Stimulated activated CD8-positive, alpha-beta memory T cell treated with anti-CD3 and anti-CD28 coated beads, Interleukin-7, amount 100 ng/mL, for 24 hours (primary cell): ENCODE measurements at places on chromosomes 4 and X.

GRCh38 chr4:160414496-160414895, 1311.6 kb downstream of the RAPGEF2 start:
- DNase-seq, result no peak

DNA sequence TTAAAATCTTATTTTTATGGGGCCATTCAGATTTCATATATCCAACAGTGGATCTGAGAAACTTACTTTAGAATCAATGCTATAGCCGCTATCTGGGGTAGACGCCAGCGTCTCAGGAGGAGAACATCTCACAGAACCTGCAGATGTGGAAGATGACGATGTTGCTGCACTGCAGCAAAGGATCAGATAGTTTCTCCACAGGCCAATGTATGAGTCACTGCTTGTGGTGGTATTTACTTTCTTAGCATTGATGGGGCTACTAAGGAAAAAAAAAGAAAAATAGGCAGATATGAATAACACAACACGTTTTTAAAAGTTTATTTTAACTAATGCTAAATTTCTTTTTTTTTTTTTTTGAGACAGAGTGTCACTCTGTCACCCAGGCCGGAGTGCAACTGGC, 85.9 kb downstream of the ZAR1 start:
- no peak for DNase-seq

DNA sequence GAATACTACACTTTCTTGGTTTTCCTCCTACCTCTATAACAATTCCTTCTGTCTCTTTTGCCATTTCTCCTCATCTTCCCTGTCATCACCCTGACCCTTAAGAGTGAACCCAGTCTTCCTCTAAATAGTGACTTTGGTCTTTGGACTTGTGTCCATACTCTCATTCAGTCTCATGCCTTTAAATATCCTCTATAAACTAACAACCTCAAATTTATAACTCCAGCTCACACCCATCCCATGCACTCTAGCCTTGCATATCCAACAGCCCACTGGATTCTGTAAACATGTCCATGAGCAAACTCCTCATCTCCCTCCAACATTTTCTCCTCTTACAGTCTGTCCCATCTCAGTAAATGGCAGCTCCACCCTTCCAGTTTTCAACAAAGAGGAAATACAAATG, 15.0 kb downstream of the BCLAF3 start:
- no peak for DNase-seq

- no peak for DNase-seq
Observed at GRCh38 chr4:90127706-90128345, 632 bp downstream of the CCSER1 start.

GRCh38 chr4:140969296-140969695, 164.0 kb downstream of the RNF150 start:
- no peak for DNase-seq

DNA sequence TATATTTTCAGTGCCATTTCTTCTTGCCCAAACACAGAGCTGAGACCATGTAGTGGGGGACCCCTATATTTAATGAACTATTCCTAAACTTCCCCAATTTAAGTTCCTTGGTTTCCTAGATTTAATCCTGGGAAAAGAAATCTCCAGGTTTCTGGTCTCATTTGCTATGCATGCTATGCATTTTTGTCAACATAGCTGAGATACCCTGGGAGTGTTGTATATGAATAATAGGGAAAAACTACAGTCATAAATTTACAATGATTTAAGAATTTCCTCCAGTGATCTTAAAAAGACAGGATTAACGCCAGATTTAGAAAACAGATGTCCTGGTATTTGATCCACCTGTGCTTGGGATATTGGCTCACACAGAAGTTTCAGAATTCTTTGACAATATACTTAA, 136.8 kb upstream of the RAPGEF2 start:
- no peak for DNase-seq

DNA sequence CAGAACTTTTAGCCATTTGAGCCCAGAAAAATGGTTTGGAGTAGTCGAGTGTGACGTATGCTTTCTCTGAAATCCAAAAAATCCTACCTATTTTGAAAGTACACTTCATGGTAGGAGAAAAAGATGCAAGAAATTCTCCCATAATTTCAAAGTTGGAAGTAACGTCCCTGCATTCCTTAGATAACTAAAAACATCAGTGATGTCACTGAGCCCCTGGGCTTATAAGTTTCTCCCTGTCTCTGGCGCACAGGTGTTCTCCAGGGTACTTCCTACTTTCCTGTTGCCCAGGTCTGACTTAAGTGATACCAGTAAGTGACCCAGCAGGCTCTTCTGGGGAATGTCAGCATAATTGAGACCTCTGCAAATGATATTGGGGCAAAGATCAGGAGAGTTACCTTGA, 90.5 kb upstream of the WDR1 start:
- no peak for DNase-seq

DNA sequence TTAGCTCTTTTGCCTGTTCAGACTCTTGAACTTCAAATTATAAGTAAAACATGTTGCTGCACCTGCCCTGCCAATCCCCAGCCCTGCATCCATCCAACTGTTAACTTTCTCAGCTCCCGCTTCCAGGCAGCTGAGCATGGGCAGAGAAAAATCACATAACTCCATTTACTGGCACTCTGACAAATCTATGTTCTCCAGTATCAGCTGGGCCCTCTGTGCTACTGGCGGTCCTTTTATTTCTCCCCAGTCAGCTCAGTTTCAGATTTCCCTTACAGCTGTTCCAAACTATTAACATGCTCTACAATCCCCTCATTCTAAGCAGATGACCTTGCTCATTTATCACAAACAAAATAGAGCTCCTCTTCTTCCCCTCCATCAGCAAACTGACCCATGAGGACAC, 240.4 kb upstream of the TET2 start:
- no peak for DNase-seq

GRCh38 chr4:181991369-181992108, 251.7 kb upstream of the TENM3 start:
- DNase-seq, result no peak

DNA sequence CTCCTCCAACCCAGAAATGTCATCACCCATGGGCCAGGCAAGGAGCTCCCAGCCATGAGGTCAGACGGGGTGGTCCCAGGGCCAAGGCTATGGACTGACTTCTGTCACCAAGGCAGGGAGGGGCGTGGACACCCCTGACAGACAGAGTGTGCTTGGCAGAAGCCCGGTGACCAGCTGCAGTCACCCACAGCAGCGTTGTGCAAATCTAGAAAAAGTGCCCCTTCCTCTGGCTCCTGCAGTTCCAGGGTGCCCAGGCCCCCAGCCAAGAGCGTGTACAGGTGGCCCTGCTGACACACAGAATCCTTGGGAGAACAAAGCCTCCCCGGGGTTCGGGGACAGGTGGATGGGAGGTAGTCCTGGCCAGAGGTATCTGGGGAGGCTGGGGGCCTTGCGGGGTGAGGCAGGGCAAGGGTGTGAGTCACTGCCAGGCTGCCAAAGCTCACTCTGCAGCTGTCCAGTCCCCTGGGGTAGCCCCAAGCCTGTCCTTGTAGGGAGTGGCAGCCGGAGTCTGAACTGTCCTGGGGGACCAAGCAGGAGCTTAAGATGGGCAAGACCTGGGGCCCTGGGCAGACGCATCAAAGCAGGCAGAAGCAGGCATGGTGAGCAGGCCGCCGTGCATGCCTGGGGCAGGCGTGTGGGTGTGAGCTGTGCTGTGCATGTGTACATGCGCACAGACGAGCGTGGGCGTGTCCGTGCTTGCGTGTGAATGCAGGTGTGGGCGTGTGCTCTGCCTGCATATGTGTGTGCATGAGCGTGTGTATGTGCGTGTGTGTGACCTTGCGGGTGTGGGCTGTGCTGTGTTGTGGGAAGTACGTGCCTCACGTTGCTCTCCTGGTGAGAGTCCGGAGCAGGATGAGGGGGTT, 3.3 kb downstream of the MYL5 start:
- DNase-seq, result no peak

- DNase-seq, result no peak
Observed at GRCh38 chr4:8703857-8704495, 111.4 kb downstream of the CPZ start.

DNA sequence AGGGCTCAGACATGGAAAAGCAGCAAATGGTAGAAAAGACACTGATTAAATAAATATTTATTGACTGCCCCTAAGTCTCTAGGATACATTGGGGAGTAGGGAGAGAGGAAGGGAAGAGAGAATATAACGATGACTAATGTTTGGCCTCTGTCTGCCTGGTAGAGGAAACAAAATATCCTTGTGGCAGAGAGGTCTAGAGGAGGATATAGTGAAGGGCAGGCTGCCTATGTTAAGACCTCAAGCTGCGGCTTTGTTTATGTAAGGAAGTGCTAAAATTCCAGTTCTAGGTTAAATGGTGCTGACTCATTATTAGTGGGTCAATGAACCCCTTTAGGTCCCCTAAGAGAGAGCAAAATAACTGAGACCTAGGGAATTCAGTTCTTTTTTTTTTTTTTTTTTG, 427.3 kb upstream of the FTHL17 start:
- no peak for DNase-seq

DNA sequence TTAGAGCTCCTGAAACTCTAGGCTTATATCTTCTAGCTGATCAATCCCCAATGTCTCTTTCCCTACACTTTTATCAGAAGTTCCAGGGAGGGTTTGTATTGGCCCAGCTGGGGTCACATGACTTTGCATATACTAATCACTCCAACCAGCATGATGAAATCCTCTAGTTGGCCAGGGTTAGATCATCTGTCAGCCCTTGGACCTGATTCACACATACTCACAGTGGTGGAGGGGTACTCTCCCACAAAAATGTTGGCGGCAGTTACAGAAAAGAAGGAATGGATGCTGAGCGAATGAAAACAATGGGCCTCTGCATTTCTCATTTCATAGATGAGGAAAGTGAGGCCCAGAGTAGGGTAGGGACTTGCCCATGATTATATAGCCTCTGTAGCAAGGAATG, 151.1 kb downstream of the PJA1 start:
- DNase-seq, result no peak

GRCh38 chr4:75800972-75801371, 76.6 kb downstream of the USO1 start:
- no peak for DNase-seq

- DNase-seq, result no peak
Observed at GRCh38 chr4:71941001-71941400, 90.8 kb upstream of the NPFFR2 start.

DNA sequence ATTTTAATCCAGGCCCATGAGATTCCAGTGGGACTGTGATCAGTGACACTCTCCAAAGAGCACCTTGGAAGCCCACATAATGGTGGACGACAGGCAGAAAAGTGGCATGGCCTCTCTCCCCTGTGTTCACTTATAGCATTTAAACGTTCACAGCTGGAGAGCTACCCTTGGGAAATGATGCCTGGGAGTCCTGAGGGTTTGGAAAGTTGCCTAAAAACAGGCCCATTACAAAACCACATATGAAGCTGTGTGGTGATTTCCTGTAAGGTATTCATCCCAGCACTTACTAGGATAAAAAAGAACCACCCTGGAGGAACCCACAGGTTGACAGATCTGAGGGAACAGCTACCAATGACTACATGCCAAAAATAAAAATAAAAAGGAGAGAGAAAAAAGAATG, 193.2 kb downstream of the RASL11B start:
- DNase-seq, result no peak

GRCh38 chr4:53711926-53712325, 120.6 kb upstream of the LNX1 start:
- no peak for DNase-seq

- DNase-seq, result no peak
Observed at GRCh38 chrX:13276991-13277390, 42.9 kb downstream of the ATXN3L start.
